ENCODE measurements at places on chromosomes 3 and 15.

DNA sequence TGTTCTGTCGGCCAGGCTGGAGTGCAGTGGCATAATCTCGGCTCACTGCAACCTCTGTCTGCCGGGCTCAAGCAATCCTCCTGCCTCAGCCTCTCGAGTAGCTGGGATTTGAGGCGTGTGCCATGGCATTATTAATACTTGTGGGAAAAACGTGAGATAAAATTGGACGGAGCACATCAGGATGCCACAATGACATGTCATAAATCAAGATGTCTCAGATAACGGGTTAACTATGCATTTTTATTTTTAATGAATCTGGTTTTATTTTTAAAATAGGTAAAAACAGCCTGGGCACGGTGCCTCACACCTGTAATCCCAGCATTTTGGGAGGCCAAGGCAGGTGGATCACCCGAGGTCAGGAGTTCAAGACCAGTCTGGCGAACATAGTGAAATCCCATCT is 212.8 kb downstream of the TBC1D5 start:
- DNase-seq, result no peak

DNA sequence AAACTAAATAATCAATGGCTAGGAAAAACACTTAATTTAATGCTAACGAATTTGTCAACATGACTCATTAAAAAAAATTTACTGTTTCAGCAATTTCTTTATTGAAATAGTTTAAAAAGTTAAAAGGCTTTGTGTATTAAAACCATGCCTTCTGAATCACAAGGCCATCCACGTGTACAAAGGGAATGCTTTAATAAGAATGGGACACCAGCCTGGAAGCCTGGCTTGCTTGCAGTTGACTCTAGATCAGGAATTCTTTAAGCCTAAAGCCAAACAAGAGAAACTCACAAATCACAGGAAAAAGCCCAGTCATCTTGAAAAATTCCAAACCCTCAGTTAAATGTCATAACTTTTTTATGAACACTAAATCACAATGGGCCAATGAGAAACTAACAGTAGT is 137.6 kb downstream of the PEAK1 start:
- no peak for DNase-seq

DNA sequence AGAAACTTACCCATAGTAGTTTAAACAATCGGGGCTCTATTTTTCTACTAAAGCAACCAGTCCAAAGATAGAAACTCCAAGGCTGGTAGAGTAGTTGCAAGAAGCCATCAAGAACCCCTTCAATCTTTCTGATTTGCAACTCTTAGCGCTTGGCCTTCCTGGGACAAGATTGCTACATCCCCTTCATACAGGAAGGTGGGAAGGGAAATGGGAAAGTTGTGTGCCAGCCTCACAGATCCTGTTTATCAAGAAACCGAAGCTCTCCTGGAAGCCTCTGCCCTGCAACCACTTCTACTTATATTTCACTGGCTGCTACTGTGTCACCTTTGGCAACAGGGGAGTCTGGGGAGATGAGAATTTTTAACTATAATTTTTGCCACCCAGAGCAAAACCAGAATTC is 46.2 kb downstream of the OSBPL10 start:
- no peak for DNase-seq

- DNase-seq, result no peak
Measured at GRCh38 chr3:52328536-52329080, 12.5 kb downstream of the DNAH1 start.

GRCh38 chr3:156353563-156353962 is 201.4 kb downstream of the SSR3 start:
- DNase-seq, result no peak

- no peak for DNase-seq
Measured at GRCh38 chr3:170638988-170639387, 53.1 kb upstream of the SLC7A14 start.

- DNase-seq, result no peak
Measured at GRCh38 chr3:183823963-183824362, 1.4 kb downstream of the MAP6D1 start.

DNA sequence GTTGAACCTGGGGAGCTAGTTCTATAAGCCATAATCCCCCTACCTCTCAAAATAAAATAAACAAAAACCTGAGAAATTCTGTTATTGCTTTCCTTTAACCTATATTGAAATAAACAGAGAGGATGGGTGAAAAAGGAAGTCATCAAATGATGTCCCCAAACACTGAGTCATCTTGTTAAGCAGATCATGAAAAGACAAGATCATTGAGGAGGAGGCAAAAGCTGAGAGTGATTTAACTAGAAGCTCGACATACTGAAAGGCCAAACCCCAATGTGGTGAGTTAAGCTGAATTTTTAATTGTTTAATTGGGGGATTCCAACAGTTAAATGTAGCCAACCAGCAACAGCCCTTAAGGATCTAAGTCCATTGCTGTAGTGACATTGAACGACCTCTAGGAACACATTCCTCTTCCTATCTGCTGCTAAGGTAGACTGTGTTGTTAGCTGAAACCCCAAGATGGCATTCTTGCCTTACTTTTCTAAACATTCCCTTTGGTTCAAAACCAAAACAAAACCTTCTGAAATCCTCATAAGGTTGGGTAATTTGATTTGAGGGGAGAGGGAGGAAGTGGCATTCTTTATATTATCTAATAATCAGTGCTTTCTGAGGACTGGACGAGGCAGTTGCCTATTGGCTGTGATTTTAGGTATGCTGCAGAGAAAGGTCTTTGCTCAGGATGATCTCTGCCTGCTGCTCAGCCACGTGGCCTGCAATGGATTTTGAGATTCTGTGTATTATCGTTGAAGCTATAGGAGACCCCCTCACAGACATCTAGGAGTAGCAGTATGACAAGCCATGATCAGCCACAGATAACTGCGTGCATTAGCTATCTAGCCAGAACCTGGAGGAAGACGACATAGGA is 62.7 kb upstream of the BNIP2 start:
- DNase-seq, result no peak

DNA sequence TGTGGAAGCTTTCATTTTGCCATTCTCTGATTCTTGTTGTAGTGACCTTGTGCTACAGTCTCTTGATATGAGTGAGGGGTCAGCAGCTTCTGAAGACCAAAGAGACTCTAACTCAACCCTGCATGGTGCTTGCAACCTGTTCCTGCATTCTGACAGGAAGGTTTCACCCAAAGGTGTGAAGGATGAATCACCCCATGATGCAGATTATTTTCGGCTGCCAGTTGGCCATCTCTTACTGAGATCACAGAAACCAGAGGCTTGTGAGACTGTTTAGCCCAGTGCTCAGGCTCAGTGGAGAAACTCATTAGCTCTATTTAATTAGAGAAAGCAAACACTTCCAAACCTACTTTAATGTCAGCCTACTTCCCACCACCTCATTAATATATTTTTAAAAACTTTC is 29.2 kb upstream of the TPRG1 start:
- peak; percentile 14 for DNase-seq
